Left renal cortex interstitium (tissue), 4 donors: ENCODE measurements at places on chromosomes 16 and 17.

GRCh38 chr17:82052638-82053059 lies 951 bp downstream of the GPS1 start:
- no peak for DNase-seq

DNA sequence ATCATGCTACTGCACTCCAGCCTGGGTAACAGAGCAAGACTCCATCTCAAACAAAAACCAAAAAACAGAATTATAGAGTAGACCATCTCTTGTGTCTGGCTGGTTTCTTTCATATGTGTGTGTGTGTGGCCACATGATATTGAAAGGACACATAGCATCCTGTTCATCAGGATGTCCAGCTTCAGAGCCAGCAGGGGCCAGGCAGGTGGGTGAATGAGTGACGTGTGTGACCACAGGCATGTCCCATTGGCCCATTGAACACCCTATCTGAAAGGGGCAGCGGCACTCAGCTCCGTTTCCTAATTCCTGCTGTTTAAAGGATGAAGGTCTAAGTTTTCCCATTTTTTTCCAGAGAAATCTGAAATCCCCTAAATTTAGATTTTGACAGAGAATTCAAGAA lies 174.2 kb downstream of the PRKCB start:
- DNase-seq, result no peak

DNA sequence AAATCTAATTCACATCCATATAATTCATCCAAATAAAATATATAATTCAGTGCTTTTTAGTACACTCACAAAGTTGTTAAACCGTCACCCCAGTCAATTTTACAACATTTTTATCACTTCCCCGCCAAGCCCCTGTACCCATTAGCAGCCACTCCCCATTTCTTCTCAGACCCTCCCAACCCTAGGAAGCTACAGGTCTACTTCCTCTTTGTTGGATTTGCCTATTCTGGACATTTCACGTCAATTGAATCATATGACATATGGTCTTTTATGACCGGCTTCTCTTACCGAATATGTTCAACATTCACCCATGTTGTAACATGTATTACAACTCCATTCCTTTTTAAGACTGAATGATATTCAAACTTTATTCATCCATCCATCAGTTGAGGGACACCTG lies 19.9 kb upstream of the MLKL start:
- DNase-seq, result no peak

GRCh38 chr17:50635982-50636803 lies 1.5 kb downstream of the ABCC3 start:
- DNase-seq, result no peak

GRCh38 chr16:27760789-27761176 lies 210.8 kb downstream of the KATNIP start:
- DNase-seq, result no peak

GRCh38 chr16:62921904-62922303 lies 885.7 kb upstream of the CDH8 start:
- no peak for DNase-seq

DNA sequence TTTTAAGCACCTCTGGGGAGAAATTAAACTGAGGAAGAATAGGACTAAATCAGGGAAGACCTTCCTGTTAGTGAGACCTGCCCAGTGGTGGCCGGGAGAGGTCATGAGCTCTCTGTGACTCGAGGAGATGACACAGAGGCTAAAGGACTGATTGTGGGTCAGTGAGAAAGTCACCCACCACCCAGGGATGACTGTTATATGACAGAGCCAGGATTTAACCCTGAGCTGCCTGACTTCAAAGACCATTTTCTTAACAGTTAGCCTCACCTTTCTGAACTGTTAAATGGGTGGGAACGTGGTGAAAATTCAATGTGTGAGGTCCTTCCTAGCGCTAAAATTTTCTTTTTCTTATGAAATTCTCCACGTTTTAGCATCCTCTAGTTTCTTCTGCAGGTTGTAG lies 72.5 kb downstream of the WSB1 start:
- DNase-seq, result no peak

DNA sequence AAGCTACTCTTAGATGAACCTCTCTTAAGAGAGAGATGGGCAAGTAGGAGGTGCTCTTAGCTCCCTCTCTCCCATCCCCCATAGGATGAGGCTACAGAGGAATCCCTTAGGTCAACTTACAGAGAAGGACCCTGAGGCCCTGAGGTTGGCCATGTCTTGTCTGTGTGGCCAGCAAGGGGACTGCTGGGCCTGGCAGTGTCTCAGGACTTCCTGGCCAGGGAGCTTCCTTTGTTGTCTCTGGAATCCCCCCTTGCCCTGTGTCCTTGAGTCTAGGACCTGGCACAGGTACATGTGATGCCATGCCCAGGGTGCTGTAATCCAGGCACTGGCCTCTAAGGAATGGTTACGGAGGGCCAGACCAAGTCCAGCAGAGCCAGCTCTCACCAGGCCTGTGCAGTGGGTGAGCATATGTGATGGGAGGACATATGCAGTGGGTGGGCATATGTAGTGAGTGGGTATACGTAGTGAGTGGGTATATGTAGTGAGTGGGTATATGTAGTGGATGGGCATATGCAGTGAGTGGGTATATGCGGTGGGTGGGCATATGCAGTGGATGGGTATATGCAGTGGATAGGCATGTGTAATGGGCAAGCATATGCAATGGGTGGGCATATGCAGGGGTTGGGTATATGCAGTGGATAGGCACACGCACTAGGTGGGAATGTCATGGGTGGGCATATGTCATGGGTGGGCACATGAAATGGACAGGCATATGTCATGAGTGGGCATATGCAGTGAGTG lies 20.3 kb upstream of the PECAM1 start:
- no peak for DNase-seq

DNA sequence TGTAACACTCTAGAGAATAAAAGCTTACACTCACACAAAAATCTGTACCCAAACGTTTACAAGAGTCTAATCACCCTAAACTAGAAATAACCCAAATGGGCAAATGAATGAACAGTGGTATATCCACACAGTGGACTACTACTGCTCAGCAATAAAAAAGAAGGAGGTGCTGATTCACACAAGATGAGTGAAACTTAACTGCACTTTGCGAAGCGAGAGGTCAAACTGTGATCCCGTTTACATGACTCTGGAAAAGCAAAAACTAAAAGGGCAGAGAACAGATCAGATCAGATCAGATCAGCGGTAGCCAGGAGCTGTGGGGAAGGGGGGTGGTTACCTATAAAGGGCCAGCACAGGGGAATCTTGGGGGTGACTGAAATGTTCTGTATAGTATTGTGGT lies 113.4 kb downstream of the TRIM37 start:
- DNase-seq, result no peak

DNA sequence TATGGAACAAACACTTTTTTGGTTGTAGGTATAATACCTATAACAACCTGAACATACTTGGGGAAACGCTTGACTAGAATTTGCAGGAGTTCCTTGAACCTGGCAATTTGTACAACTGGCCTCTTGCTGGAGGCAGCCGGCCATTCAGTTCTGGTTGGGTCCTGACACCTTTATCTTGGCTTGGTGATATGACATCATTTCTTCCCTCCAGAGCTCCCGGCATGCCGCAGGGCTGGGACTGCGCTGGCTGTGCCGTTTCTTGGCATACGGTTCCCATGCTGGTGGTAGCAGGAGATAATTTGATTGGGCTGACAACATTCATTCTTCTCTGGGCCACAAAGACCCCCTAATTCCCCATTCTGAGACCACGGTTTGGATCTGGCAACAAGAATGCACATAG lies 87.5 kb downstream of the ASIC2 start:
- no peak for DNase-seq

DNA sequence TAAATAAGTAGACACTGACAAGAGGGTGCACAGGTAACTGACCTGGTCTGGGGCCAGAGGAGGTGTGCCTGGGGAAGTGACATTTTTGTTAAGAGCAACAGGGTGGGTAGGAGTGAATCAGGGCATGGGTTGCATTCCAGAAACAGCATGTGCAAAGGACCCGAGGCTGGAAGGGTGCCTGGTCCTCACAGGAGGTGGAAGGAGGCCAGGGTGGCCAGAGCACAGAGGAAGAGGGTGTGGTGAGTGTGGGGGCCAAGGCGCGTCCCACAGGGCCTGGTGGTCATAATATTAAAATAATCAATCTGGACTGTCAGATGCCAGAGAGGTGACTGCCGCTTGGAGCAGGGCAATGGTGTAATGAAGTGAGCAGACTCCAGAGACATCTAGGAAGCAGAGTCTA lies 14.3 kb downstream of the ARHGAP23 start:
- DNase-seq, result no peak

GRCh38 chr16:4388271-4389021 lies 16.8 kb downstream of the VASN start:
- DNase-seq, result no peak

GRCh38 chr16:49419006-49419405 lies 45.4 kb downstream of the C16orf78 start:
- no peak for DNase-seq

- no peak for DNase-seq
Observed at GRCh38 chr16:2251296-2252111, at the start of gene ECI1. TSS of gene ECI1 (minus strand) at chr16:2251587. CDS start at chr16:2251566, 21 bp downstream.

GRCh38 chr17:2635241-2635640 lies 41.8 kb downstream of the PAFAH1B1 start:
- DNase-seq, result no peak

- no peak for DNase-seq
Observed at GRCh38 chr17:37068266-37068665, 119.5 kb downstream of the AATF start.

GRCh38 chr16:9539346-9539745 lies 447.9 kb downstream of the HAPSTR1 start:
- DNase-seq, result no peak
